ENCODE measurements at places on chromosomes 3 and 15. TPM values are rescaled to one million over a fixed set of nuclear protein-coding genes. Genes with fewer than 3 reads are reported as not detected.
A peak's percentile ranks its signal among the peaks of the same experiment; 100 is the strongest.

DNA sequence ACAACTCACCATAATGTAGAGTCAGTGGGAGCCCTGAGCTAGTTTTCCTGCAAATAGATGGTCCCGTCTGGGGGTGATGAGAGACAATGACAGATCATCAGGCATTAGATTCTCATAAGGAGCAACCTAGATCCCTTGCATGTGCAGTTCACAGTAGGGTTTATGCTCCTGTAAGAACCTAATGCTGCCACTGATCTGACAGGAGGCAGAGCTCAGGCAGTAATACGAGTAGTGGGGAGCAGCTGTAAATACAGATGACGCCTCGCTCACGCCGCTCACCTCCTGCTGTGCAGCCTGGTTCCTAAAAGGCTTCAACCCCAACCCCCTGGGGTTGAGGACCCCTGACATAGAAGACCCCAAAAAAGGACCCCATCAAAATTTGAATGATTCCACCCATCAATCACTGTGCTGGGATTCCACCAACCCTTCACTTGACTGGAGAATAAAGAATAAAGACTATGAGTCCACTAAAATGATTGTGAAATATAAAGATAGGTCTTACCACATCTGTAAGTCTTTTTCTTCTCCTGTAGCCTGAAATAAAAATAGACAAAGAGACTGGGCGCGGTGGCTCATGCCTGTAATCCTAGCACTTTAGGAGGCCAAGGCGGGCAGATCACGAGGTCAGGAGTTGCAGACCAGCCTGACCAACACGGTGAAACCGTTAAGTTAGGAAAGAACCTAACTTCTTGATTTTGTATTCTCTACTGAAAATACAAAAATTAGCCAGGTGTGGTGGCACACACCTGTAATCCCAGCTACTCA is 9.9 kb upstream of the UBL7 start:
- DNase-seq, result no peak

GRCh38 chr3:152269056-152269830 is 514 bp downstream of the MBNL1 start:
- DNase-seq, result peak; percentile 46

CCR8 gene
- total RNA-seq, result not detected

GRCh38 chr15:101060576-101061551 is 141.7 kb downstream of the LRRK1 start:
- DNase-seq, result no peak

ADGRG7 gene
- total RNA-seq, result not detected

DNA sequence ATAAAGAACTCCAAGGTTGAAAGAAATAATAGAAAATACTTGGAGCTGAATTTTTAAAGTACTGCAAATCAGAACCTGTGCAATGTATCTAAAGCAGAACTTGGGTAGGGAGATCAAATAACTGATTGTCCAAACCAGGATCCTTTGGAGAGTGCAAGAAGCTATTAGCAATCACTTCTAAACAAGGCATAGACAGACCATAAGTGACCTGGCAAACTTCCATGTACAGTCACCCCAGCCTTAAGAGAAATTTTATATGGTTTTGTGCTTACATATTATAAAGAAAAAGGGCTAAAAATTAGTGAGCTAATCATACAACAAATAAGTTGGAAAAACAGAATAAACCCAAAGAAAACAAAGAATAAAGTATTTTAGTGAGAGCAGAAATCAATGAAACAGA is 35.2 kb downstream of the ETV5 start:
- no peak for DNase-seq

- no peak for DNase-seq
These were observed 12.2 kb upstream of the CSTA start for GRCh38 chr3:122312826-122313225.

GRCh38 chr3:105653166-105653565 is 215.6 kb downstream of the CBLB start:
- DNase-seq, result no peak

TGM4 gene
- total RNA-seq, result 0.46 TPM

NUTM1 gene
- total RNA-seq, result 0.05 TPM

DAZL gene
- not detected for total RNA-seq

SYNPR gene
- not detected for total RNA-seq

- DNase-seq, result no peak
These were observed 195.7 kb upstream of the ATP11B start for GRCh38 chr3:182597621-182598041.

DNA sequence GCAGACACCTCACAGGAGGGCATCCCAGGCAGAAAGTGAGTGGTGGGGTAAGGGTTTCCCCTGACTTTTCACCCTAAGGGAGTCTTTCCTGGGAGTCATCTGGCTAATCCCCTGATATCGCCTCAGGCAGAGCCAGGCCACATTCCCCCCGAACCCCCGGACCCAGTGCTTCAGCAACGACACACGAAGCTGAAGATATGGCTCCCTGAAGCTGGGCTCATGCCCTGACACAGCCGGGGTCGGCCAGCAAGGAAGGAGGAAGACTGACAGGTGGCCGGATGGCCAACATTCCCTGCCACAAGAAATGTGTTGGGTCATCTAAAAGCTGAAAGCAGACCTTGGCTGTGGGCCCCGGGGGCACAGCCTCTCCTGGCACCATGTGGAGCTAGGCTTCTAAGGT is 14.4 kb downstream of the CHST13 start:
- DNase-seq, result no peak

AADACL2 gene
- total RNA-seq, result not detected

DNA sequence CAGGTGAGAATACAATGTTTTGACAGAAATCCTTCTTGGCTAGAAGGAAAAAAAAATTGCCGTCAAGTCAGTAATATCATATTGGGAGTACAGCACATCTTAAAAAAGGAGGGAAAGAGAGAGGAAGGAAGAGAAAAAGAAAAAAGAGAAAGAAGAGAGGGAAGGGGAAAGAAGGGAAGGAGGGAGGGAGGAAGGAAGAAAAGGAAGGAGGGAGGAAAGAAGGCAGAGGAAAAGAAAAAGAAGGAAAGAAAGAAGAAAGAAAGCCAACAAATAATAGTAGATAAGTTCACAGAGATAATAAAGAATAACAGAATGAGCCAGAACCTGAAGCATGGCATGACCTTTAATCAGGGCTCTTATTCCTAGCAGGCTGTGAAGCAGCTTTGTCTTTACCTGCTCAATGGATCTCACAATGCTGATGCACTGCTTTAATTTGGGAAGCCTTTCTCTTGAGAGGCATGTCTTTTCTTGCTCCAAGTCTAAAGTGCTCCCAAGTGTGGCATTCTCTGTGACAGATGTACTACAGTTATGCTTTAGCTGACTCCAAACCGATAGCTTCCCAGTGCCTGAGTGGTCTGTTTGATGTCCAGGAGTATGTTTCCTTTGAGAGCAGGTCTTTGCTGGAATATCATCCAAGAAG is 114.9 kb downstream of the IQCH start:
- no peak for DNase-seq

CGNL1 gene
- 3.5 TPM for total RNA-seq

DNA sequence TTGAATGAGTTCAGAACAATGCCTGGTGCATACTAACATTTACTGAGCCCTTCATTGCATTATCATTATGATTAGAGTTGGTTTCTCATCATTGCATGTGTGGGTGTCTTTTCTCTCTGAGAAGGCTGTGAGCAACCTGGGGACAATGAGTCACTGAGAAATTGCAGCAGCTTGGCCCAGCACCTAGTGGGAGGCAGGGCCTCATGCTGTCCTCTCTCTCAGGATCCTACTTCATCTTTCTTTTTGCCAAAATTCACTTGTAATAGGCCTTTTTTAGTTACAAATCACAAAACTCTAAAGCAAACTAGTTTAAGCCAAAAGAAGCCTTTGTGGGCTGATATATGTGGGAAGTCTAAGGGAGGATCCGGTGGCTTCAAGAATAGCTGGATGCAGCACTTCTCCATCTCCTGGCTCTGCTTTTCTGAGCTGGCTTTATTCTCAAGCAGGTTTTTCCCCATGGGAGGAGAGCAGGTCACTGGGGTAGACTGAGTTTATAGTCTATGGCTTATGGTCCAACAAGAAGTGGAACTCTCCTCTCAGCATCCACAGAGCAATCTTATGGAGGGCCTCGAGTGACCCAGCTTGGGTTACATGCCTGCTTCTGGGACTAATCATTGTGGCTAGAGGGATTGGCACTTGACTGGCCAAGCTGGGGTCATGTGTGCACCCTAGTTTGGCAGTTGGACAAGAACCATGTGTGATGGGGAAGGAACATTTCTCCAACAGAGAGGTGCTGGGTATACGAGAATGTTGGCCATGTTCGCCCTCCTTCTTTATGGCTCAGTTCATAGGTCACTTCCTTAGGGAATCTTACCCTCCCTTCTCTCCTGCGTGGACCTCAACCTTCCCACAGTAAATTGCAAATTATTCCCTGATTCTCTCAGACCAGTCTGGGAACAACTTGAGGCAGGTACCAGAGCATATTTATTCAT is 8.7 kb upstream of the CAMK1 start:
- no peak for DNase-seq
